ENCODE measurements at places on chromosomes 4 and X. TPM values are rescaled to one million over a fixed set of nuclear protein-coding genes. Genes with fewer than 3 reads are reported as not detected.
A peak's percentile ranks its signal among the peaks of the same experiment; 100 is the strongest.

Gene EXOSC9
- total RNA-seq: 72.9 TPM

Gene TCEAL2
- total RNA-seq: not detected

Gene RNF150
- not detected for total RNA-seq

Gene PFKFB1
- 0.69 TPM for total RNA-seq

Gene GAGE2A
- not detected for total RNA-seq

Gene MAP7D2
- total RNA-seq: 0.28 TPM

Gene MAGEB1
- total RNA-seq: not detected

Gene PJA1
- total RNA-seq: 14.2 TPM

DNA sequence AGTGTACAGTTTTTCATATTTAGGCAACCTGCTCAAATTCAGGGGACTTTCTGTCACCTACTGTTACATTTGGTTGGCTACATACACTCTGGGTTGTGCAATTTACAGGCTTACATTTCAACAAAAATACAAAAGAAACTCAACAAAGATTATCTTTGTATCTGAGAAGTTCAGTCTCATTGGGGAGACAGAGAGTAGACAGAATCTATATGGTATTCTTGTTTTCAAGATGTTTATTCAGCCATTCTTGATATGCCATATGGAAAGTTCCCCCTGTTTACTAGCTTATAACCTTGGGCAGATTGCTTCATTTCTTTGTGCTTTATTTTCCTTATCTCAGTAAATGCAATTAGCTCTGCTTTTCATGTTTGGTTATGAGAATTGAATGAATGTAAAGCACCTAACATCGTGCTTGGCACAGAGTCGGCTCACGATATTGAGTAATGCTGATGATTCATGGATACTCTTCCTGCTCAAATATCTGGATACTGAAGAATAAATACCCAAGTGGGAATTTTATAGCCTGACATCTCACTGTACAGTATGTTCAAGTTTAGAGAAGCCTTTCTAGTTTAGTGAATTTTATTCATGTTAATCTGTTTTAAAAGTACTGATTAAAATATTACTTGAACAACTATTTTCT is 96.5 kb upstream of the PACRGL start:
- H3K4me1 ChIP-seq: no peaks in the 10 kb centered on the region
- no peak for DNase-seq
- H3K27ac ChIP-seq: no peak overlapping the region
- H3K36me3 ChIP-seq: no peaks in the 10 kb centered on the region

- no peaks in the 10 kb centered on the region for H3K36me3 ChIP-seq
- H3K4me1 ChIP-seq: peaks cover 4% of the 10 kb centered on the region
- no peaks in the 10 kb centered on the region for H3K27me3 ChIP-seq
- no peak overlapping the region for H3K27ac ChIP-seq
- H3K4me3 ChIP-seq: no peak overlapping the region
- DNase-seq: no peak
Observed at GRCh38 chr4:7328913-7329638, 105.7 kb downstream of the PSAPL1 start.

- H3K27ac ChIP-seq: no peak overlapping the region
- no peaks in the 10 kb centered on the region for H3K4me1 ChIP-seq
- no peaks in the 10 kb centered on the region for H3K27me3 ChIP-seq
- DNase-seq: no peak
- no peak overlapping the region for H3K4me3 ChIP-seq
Observed at GRCh38 chrX:68343551-68343950, 89.7 kb downstream of the OPHN1 start.

GRCh38 chr4:5416637-5417036 is 291.7 kb downstream of the EVC2 start:
- H3K4me1 ChIP-seq: no peaks in the 10 kb centered on the region
- no peak overlapping the region for H3K27ac ChIP-seq
- H3K36me3 ChIP-seq: no peaks in the 10 kb centered on the region

- H3K4me1 ChIP-seq: no peaks in the 10 kb centered on the region
- DNase-seq: no peak
- H3K27me3 ChIP-seq: no peaks in the 10 kb centered on the region
- H3K4me3 ChIP-seq: no peak overlapping the region
- no peak overlapping the region for H3K27ac ChIP-seq
Observed at GRCh38 chrX:144683247-144683646, 564.1 kb upstream of the SPANXN1 start.

- H3K4me3 ChIP-seq: no peak overlapping the region
- no peaks in the 10 kb centered on the region for H3K36me3 ChIP-seq
- no peaks in the 10 kb centered on the region for H3K4me1 ChIP-seq
- no peaks in the 10 kb centered on the region for H3K27me3 ChIP-seq
- DNase-seq: no peak
- no peak overlapping the region for H3K27ac ChIP-seq
Observed at GRCh38 chr4:175371091-175371490, 441.0 kb downstream of the GPM6A start.

DNA sequence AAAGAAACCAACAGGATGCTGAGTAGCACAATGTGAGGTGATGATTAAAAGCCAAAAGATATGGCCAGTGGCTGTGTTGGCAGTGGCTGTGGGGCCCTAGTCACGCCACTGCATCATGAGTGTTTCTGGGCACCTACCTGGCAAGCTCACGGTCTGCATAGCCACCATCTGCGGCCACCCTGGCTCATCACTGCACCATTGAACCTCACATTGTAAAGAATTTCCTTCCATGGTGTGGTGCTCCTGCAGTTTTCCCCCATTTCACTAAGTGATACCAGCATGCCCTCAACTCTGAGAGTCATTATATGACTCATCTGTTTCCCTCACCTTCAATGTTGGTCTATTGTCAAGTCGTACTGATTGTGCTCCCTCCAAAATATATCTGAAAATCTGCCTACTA is 45.5 kb upstream of the CLNK start:
- H3K36me3 ChIP-seq: no peaks in the 10 kb centered on the region
- H3K27me3 ChIP-seq: no peaks in the 10 kb centered on the region
- no peaks in the 10 kb centered on the region for H3K4me1 ChIP-seq
- no peak overlapping the region for H3K4me3 ChIP-seq
- DNase-seq: no peak
- no peak overlapping the region for H3K27ac ChIP-seq

- H3K4me3 ChIP-seq: peak within 1 kb of the TSS; percentile 75
- peak within 1 kb of the TSS; percentile 85 for H3K27ac ChIP-seq
- H3K36me3 ChIP-seq: no peaks in the 10 kb centered on the region
Observed at GRCh38 chr4:6782147-6782845, at the start of gene KIAA0232. KIAA0232 (plus strand) TSS chr4:6782727; CDS start chr4:6824454, 41,727 bp downstream.

DNA sequence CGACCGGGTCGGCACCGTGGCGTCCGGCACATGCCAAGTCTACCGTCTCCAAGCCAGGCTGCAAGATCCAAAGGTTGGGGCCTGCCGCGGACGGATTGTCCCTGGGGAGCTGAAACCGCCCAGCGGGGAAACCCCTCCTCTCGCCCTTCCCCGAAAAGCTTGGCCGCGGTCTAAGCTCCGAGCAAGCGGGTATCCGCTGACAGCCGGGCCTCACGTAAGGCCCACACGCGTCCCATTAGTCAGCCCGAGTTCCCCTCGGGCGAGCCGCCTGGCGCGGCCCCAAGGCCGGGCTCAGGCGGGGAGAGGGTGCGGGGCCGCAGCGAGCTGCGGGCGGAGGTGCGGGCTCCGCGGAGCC is 6.8 kb upstream of the BCOR start:
- H3K4me1 ChIP-seq: peaks cover 6% of the 10 kb centered on the region
- peak overlapping the region; percentile 8 for H3K4me3 ChIP-seq
- H3K27me3 ChIP-seq: no peaks in the 10 kb centered on the region
- H3K27ac ChIP-seq: peak overlapping the region; percentile 43
- DNase-seq: no peak

DNA sequence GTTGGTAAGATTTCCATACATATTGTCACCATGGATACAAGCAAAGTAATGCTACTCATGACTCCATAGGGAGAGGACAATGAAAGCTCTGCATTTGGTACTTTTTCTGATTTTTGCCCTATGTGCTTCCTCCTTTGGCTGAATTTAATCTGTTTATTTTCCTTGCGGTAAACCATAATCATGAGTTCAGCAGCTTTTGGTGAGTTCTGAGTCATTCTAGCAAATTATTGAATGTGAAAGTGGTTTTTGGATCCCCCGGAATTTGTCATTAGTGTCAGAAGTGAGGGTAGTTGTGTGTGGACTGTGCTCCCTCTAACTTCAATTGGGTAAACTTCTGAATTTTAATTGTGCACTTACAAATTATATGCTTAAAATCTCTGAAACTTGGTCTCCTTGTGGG is 170.3 kb downstream of the MOSPD2 start:
- no peaks in the 10 kb centered on the region for H3K27me3 ChIP-seq
- no peak overlapping the region for H3K4me3 ChIP-seq
- no peaks in the 10 kb centered on the region for H3K4me1 ChIP-seq
- no peak for DNase-seq

GRCh38 chr4:145481164-145481941 is at the start of gene SMAD1:
SMAD1 (plus strand) TSS chr4:145481853; CDS start chr4:145514614, 32,761 bp downstream.
- no peak for DNase-seq
- no peaks in the 10 kb centered on the region for H3K36me3 ChIP-seq
- no peak within 1 kb of the TSS for H3K27ac ChIP-seq
- H3K4me1 ChIP-seq: peaks cover 6% of the 10 kb centered on the region
- peaks cover 20% of the 10 kb centered on the region for H3K27me3 ChIP-seq

DNA sequence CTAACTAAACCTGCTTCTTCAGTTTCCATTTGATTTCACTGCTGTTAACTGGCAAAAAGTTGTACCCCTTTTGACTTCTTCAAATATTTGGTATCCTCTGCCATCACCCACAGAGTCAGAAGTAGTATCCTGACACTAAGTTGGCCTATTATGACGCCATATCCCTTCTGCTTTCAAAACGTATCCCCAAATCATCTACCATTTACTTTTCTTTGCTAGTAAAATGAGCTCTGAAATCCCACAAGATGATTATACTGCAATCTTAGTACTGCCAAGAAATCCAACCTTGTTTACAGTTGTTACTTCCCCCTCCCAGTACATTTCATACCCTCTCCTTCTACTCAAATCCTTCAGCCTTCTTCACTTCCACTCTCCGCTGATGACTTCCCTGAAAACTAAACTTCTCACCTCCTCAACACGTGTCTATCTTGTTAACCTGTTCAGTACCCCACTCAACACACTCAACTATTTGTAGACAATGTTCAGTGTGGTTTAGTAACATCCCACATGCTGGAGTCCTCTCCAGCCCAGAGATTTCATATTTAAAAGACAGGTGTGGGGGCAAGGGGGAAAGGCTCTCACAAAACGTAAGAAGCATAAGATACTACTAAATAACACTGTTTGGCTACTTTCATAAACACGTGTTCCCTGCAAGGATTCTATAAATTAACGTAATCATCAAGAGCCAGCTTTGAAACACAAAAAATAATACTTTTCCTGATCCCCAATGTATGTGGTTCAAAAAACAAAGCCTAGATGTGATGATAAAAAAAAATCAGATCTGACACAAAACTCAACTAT is 1.3 kb downstream of the NAF1 start:
- DNase-seq: no peak
- peaks cover 24% of the 10 kb centered on the region for H3K4me1 ChIP-seq
- no peaks in the 10 kb centered on the region for H3K27me3 ChIP-seq
- peak overlapping the region; percentile 61 for H3K4me3 ChIP-seq
- H3K36me3 ChIP-seq: peaks cover 13% of the 10 kb centered on the region

DNA sequence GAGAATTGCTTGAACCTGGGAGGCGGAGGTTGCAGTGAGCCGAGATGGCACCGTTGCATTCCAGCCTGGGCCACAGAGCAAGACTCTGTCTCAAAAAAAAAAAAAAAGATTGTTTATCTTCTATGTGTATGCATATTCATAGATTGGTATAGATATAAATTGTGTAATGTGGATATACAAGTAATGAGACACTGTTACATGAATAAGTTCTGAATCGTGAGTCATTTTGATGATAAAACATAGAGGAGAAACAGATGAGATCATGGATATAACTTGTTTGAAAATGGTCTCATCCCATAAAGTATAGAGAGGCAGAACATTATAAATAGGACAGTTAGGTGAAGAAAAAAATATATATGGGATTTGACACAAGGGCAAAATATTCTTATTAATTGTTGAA is 628.0 kb downstream of the IL1RAPL1 start:
- DNase-seq: no peak
- no peaks in the 10 kb centered on the region for H3K36me3 ChIP-seq
- H3K27ac ChIP-seq: no peak overlapping the region

DNA sequence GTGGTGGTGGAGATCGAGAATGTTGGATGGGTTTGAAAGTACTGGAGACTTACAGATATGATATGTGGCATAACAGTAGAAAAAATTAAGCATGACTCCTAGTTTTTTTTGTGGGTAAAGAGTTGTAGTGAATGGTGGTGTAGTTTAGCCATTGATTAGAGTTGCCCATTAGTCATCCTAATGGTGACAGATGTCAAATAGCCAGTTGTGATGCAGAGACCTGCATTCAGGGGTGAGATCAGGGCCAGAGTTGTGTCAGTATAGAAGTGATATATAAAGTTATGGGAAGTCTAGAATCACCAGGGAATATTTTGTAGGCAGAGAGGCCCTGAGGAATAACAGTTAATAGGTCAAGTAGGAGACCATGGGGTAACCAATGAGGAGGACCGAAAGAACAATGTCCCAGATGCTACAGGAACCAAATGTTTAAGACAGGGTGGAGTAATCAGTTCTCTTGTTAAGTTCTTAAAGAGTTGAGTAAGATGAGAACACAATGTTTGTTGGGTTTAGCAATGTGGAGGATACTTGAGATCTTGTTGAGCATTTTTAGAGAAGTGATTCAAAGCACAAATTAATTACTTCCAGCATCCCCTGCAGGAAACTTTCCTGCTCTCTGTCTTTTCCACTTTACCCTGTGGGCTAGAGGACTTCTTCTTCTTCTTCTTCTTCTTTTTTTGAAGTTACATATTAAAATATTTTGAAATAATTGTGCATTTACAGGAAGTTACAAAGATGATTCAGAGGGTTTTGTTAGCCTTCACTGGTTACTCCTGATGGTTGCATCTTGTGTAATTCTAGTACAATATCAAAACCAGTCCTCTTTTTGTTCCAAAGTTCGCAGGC is 13.3 kb downstream of the SGMS2 start:
- no peak overlapping the region for H3K27ac ChIP-seq
- no peaks in the 10 kb centered on the region for H3K27me3 ChIP-seq
- no peaks in the 10 kb centered on the region for H3K36me3 ChIP-seq
- no peaks in the 10 kb centered on the region for H3K4me1 ChIP-seq
- no peak overlapping the region for H3K4me3 ChIP-seq
- no peak for DNase-seq

GRCh38 chrX:38402118-38402517 is 49.7 kb downstream of the OTC start:
- no peaks in the 10 kb centered on the region for H3K27me3 ChIP-seq
- no peak overlapping the region for H3K4me3 ChIP-seq
- no peaks in the 10 kb centered on the region for H3K36me3 ChIP-seq
- no peak overlapping the region for H3K27ac ChIP-seq
- H3K4me1 ChIP-seq: no peaks in the 10 kb centered on the region

DNA sequence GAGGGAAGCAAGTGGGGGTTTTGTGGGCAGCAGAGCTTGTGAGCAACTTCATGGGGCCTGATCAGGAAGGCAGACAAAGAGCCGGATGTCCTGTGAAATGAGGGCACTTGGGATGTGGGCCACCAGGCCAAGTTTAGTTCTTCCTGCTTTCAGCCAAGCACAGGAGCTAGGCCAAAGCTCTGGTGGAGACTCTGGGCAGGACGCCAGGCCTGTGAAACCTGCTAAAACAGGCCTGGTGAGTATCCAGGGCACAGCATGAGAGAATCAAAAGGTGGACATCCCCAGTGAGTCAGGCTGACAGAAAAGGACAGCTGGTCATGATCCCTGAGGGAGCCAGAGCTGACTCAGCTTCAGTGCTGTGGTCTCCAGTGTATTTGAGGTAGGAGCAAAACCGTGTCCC is 95.7 kb downstream of the NPNT start:
- no peak overlapping the region for H3K4me3 ChIP-seq
- no peaks in the 10 kb centered on the region for H3K4me1 ChIP-seq
- no peaks in the 10 kb centered on the region for H3K36me3 ChIP-seq
- no peak for DNase-seq
- H3K27ac ChIP-seq: no peak overlapping the region

- no peaks in the 10 kb centered on the region for H3K27me3 ChIP-seq
- H3K27ac ChIP-seq: no peak overlapping the region
- DNase-seq: peak; percentile 84
- peaks cover 30% of the 10 kb centered on the region for H3K4me1 ChIP-seq
Observed at GRCh38 chrX:72126539-72127140, 5.1 kb downstream of the RTL5 start.
